ENCODE measurements at places on chromosomes 2 and 18.

DNA sequence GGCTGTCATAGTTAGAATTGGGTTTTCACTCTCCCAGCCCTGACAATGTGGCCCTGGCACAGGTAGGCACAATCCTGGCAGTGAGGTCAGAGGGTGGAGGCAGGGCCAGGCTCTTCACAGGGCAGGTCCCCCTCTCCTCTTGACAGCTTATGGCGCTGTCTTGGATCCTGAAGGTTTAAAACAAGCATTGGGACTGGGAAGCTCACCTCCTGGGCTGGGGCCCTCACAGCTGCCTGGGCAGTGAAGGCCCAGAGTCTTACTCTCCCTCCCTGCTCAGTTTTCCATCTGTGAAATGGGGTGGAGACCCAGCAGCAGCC lies 23.3 kb downstream of the LBH start:
- DNase-seq: no peak

GRCh38 chr2:127566576-127566975 lies 31.1 kb downstream of the MYO7B start:
- DNase-seq: no peak

- DNase-seq: no peak
Observed at GRCh38 chr18:49547701-49548100, 14.2 kb upstream of the LIPG start.

DNA sequence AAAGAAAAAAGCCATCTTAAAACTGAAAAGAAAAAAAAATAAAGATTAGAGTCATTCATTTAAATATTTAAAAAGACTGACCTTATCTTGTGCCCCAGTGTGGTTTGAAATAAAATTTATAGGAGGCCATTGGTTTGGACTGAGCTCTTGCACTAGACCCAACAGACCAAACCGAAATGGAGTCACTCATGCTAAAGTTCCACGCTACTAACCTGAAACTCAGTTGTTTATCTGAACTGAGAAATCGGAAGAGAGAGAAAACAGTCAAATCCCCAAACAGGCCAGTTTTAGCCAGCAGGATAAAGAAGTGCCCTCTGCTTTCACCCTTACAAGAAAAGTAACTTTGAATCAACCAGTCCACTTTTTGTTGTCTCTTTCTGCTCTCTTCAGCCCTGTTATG lies 18.2 kb downstream of the RBM43 start:
- DNase-seq: no peak

Data from HAP-1 (cell line).